Caki2 (cell line): ENCODE measurements at places on chromosomes 3 and 15. TPM values are rescaled to one million over a fixed set of nuclear protein-coding genes. Genes with fewer than 3 reads are reported as not detected.

Gene TRH
- total RNA-seq, result not detected in 2 replicates

GRCh38 chr15:89775815-89776214 lies 317 bp upstream of the MESP2 start:
- no peak for DNase-seq

Gene ANKRD34C
- not detected in 2 replicates for total RNA-seq

Gene CYP1A2
- total RNA-seq, result not detected in 2 replicates

- no peak for DNase-seq
Observed at GRCh38 chr15:98899272-98900021, 108.1 kb downstream of the PGPEP1L start.

- DNase-seq, result peak; percentile 58
Observed at GRCh38 chr3:43162230-43163084, 56.6 kb upstream of the POMGNT2 start.

DNA sequence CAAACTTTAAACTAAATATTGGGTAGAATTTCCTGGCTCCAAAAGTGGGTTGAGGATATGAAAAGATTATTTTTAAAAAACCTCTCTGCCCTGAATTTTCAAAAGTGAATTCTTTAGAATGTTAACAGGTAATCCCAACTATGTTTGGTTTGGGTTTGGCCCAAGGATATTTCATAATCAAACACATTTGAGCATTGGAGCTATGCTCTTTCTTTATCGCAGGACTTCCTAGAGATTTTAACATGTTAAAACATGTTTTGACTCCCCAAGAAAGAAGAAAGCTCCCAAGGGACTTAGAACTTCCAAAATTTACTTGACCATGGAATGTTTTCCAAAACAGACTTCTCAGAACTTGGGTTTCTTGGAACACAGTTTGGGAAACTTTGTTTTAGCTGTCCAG lies 75.6 kb upstream of the SYNPR start:
- DNase-seq, result no peak

DNA sequence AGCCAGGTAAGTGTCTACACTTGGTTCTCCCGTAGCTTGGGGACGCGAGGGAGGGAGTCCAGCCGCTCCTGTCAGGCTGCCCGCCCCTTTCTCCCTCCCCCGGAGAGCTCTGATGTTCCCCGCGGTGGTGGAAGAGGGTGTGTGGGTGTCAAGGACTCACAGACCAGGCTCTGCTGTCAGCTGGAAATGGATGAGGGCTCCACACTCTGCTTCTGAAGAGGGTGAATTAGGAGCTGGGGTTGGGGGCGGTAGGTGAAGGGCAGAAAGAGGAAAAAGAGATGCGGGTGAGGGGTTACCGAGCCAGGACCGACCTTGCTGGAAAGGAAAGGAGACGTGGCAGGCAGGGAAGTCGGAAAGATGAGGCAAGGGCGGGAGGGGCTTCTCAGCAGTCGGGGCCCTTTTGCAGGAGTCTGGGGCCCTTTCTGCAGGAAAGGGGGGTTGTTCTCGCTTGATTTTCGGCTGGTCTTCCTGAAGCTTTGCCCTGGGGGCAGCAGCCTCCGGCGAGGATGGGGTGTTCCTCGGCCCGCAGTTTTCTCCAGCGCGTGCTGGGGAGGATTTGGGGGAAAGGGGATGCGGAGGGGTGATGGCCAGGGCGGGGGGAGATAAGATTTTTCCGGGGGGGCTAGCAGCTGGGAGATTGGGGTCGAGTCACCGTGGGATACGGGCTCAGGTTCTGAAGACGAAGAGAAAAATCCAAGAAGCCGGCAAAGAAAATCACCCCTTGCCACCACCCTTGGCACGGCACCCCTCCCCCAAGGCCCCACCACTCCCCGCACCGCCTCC lies 602 bp upstream of the BAHD1 start:
- DNase-seq, result peak; percentile 16

DNA sequence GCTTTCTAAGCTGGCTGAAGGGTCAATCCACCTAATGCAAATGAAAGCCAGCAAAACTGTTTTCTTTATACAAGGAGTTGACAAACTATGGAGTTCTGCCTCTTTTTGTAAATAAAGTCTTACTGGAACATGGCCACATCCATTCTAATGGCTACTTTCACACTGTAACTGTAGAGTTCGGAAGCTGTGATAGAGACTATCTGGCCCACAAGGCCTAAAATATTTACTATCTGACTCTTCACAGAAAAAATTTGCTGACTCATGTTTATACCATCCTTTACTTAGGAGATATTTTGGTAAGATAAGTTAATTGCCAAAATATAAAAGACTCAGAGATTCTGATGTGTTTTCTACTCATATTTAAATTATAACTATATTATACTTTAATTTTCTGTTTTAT lies 93.7 kb upstream of the GK5 start:
- DNase-seq, result no peak

DNA sequence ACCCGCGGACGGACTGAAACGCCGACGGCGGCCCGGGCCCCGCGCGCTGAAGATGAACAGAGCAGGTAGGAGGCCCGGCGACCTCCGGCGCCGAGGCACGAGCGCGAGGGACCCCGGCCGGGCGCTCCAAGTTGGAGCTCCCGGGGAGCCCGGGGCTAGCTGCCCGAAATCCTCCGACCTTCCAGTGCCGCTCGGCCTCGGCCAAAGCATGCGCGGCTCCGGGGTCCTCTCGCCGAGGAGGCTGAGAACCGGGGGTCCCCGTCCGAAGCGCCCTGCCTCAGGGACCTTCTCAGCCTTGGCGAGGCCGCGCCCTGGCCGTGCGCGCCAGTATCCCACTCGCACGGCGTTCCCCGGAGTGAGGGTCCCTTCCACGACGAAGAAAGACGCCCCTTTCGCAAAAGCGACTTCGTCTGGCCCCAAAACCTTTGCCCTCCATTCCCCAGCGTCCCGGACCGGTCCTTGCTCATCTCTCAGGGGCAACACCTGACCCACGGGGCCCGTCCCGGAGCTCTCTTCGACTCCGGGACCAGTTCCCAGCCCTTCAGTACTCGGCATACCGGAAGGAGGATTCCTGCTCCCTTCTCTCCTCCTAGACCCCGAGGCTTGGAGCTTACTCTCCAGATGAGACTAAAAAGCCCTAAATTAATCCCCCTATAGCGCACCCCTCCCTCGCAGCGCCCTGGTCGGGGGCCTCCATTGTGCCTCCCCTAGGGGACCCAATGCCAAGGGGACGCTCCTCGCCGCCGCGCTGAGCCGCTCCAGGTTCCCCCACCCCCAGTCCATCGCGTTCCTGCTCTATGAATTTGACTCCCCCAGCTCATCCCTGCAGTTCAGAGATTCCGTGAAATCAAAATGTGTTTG lies 7.7 kb upstream of the FGD5 start:
- DNase-seq, result no peak

Gene THBS1
- 63.4 and 128 TPM in 2 replicates for total RNA-seq

GRCh38 chr3:190973771-190974170 lies 111.3 kb upstream of the GMNC start:
- DNase-seq, result no peak

GRCh38 chr3:150129166-150129565 lies 158.5 kb upstream of the PFN2 start:
- no peak for DNase-seq

Gene TMEM44
- 4.0 and 17.5 TPM in 2 replicates for total RNA-seq

DNA sequence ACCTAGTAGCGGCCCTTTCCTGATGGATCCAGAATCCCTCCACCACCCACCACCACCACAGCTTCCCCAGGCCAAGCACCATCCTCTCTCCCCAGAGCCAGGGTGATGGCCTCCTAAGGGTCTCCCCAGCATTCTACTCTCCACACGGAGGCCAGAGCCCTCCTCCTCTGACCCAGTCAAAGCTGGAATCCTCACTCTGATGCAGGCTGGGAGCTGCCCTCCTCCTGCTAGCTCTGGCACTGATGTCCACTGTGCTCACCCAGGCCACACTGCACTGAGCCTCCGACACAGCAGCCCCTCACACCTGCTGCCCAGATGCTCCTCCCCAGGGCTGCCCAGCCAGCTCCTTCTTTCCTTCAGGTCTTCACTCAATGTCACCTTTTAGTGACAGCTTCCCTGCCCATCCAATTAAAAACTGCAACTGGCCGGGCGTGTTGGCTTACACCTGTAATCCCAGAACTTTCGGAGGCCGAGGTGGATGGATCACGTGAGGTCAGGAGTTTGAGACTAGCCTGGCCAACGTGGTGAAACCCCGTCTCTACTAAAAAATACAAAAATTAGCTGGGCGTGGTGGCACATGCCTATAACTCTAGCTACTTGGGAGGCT lies 21.0 kb downstream of the XXYLT1 start:
- DNase-seq, result no peak
